A549 treated with ZK216348 at 1 μM for 4 hours (cell line): ENCODE measurements at places on chromosomes 1 and 21. TPM values are rescaled to one million over a fixed set of nuclear protein-coding genes. Genes with fewer than 3 reads are reported as not detected.

Gene LAX1
- total RNA-seq: not detected in 5 replicates

Gene FBLIM1
- total RNA-seq: 21.1 to 38.6 TPM (median 30.3 TPM) in 5 replicates

Gene PAQR6
- total RNA-seq: 2.9 to 5.5 TPM (median 3.4 TPM) in 5 replicates

Gene DMBX1
- 0.51 to 1.2 TPM (median 0.99 TPM) in 5 replicates for total RNA-seq

Gene ITLN2
- 0.14 to 1.1 TPM (median 0.36 TPM) in 5 replicates for total RNA-seq
